ENCODE measurements at places on chromosomes 11 and 22.
A peak's percentile ranks its signal among the peaks of the same experiment; 100 is the strongest.

DNA sequence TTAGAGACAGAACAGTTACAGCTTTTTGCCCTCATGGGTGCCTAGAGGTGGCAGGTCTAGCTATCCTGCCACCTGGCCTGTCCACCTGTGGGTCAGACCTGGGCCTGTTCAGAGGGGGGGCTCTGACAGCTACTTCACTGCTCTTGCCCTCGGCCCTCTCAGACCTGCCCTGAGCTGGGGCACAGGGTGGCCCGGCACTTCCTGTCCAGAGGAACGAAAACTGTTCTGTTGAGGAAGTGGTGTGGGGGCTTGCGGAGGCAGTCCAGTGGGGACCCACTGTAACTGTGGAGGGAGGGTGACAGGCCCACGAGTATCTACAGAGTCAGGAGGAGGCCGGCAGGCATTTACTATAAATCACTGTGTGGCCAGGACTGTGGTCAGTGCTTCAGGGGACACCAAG lies 16.2 kb downstream of the TESMIN start:
- no peak for DNase-seq

GRCh38 chr11:119319700-119320239 lies 2.8 kb upstream of the MCAM start:
- DNase-seq, result no peak

GRCh38 chr11:73958521-73959141 lies 7.8 kb downstream of the DNAJB13 start:
- no peak for DNase-seq

GRCh38 chr11:20729597-20730105 lies 60.3 kb downstream of the NELL1 start:
- no peak for DNase-seq

DNA sequence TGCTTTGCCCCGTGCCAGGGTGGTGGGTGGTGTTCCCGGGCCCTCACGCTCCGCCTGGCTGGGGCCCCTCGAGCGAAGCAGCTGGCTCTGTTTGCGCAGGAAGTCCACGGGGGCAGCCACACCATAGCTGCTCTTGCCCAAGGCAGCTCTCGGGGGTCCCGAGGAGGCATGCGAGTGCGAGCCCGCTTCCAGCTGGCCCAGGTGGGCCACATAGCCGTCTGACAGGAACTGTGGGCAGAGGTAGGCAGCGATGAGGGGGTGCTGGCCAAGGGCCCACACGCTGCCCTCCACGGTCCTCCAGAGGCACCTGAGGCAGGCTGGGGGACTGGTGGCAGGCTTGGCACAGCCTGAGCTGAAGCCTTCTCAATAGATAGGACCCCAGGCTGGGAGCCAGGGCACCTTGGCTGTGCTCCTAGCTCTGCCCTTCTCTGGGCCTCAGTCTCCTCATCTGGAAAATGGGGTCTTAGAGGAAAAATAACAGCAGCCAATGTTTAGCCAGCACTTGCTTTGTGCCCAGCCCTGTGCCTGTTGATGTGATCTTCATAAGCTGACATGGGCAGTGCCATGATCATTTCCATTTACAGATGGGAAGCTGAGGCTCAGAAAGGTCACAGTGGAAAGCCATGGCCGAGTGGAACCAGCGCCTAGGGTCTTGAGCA lies 9.4 kb downstream of the AIP start:
- DNase-seq, result no peak

DNA sequence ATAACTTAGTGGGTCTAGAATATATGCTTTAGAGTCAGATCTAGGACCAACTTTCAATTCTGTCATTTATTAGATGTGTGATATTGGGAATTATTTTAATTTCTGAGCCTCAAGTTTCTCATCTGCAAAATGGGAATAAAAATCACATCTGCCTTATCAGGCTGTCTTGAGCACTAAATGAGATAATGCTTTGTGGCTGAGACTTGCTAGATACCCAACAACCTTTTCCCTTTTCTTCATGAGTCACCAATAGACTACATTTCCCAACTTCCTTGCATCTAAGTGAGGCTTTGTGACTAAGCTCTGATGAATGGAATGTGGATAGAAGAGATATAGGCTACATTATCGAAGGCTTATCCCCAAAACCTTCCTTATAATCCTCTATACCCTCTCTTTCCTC lies 220.7 kb upstream of the SESN3 start:
- DNase-seq, result no peak

GRCh38 chr11:85827748-85828639 lies 17.1 kb upstream of the SYTL2 start:
- no peak for DNase-seq

GRCh38 chr22:50628543-50629134 lies 687 bp upstream of the ARSA start:
- no peak for DNase-seq

DNA sequence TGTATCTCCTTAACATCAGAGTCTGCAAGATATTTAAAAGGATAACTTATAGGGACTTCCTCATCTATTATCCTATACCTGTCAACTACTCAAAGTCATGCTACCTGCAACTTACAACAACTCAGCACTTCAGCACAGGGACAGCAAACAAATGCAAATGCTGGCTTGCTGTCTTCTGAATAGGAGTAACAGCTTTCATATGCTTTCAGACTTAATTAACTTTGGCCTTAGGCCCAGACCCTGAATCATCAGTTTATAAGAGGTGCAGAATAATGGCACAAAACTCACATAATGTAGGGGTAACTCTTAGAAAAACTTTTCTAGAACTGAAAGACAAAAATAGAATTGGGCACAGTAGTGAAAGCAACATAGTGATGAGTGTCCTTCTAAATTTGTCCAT lies 953.4 kb downstream of the DLG2 start:
- peak; percentile 2 for DNase-seq

DNA sequence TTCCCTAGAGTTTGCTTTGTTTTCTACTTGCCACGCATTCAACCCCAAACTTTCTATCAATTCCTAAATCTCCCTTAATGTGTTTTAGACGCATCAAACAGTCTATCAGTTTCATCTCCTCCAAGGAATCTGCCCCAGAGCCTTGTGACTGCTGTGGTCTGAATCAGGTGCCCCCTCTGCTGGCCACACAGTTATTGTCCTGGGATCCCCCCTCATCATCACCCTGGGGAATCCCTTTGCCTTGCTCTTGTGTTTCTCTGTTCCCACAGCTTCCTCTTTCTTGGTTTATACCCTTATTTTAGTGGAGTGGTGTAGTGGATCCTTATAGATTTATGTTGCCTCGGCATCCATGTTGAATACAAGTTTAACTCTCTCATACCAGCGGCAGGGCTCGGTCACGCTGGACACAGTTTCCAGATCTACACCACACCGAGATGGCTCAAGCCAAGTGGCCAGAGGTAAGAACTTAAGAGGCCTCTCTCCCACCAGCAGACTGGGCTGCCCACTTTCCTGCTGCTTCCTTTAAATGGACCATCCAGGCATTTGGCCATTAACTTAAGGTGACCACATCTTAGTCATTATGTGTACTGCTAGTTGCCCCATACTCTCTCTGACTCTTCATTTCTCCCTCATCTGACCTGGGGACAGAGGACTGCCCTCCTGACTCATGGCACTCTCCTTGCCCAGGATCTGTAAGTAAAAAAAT lies 8.2 kb downstream of the UPB1 start:
- no peak for DNase-seq

- DNase-seq, result no peak
These were observed 245.6 kb downstream of the BLID start for GRCh38 chr11:121870206-121871045.

DNA sequence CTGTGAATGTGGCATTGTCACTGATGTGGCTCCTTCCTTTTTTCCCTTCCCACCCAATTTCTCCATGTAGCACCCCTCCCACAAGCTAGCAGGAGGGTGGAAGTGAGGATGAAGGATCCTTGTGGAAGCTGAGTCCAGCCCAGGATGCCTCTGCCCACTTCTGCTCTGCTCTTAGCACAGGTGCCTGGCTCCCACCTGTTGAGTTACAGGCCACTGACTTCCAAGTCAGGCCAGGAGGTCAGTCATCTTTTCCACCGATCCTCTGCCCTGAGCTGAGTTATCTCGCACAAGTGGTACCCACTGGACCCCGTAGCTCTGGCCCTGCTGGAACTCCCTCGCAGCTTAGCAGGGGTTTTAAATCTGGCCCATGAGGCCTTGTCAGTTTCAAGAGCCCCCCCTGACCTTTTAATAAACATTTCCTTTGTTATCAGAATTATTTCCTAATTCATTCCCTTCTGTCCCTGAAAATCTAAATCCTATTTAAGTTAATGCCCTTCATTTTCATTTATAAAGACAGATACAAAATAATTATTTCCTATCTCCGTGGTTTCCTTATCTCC lies 125.3 kb upstream of the CADM1 start:
- no peak for DNase-seq

GRCh38 chr11:45801723-45802315 lies 3.1 kb upstream of the SLC35C1 start:
- no peak for DNase-seq

GRCh38 chr11:70146299-70146698 lies 56.8 kb upstream of the FADD start:
- no peak for DNase-seq

- DNase-seq, result no peak
These were observed 170.9 kb upstream of the NCAM1 start for GRCh38 chr11:112790286-112790685.

GRCh38 chr11:9267680-9268079 lies 2.5 kb upstream of the DENND5A start:
- no peak for DNase-seq

DNA sequence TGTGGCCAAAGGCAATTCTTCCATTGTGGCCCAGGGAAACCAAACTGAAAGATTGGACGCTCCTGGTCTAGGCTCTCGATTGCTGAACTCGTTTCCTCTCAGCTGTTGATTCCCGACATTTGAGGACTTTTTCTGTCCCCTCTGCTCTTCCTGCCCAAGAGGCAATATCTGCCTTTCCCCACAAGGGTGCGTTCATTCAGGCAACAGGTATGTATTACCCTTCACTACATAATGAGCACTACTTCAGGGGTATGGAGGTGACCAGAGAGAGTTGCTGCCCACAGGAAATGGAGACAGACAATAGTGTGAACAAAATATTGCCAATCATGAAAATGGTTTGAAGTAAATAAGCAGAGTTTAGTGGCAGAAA lies 8.2 kb downstream of the PTH start:
- no peak for DNase-seq

DNA sequence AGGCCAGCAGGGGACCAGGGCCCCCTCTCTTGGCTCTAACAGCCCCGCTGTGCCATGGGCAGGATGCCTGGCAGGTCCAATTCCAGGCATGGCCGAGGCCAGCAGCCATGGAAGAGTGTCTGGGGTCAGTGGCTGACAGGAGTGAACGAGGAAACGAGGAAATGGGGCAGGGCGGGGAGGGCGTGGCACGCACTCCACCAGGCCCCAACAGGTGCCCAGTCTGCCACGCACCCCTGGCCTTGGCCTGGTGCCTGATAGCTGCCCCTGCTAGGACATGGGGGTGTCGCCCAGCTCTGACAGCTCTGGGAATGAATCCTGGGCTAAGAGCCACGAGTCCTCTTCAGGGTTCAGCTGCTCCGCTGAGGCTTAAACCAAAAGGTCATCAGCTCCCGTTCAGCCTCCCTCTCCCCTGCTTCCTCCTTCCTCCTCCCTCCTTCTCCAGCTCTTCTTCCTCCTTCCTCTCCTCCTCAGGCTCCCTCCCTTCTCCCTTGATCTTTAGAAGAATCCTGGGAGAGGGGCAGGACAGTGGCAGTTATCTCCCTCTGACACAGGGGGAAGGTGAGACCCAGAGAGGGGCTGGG lies 11.5 kb upstream of the TBC1D22A start:
- no peak for DNase-seq

DNA sequence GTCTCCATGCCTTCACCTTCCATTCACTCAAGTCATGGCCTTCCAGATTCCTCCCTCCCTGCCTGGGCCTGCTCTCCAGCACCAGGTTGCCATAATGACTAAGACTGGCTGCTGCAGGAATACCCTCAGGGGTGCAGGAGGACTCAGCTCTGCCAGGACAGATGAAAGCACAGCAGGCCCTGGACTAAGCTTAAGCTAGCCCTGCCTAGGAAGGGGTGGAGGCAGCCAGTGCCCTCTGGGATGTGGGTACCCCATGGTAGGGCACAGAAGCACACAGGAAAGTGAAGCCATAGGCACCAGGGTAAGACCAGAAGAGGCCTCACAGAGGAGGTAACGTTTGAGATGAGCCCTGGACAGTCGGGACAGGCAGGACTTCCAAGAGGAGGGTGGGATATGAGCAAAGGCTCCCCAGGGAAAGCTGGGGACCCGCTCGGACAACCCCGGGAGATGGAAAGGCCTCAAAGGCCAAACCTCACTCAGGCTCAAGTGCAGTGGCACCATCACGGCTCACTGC lies 3.0 kb upstream of the RIN1 start:
- DNase-seq, result no peak

DNA sequence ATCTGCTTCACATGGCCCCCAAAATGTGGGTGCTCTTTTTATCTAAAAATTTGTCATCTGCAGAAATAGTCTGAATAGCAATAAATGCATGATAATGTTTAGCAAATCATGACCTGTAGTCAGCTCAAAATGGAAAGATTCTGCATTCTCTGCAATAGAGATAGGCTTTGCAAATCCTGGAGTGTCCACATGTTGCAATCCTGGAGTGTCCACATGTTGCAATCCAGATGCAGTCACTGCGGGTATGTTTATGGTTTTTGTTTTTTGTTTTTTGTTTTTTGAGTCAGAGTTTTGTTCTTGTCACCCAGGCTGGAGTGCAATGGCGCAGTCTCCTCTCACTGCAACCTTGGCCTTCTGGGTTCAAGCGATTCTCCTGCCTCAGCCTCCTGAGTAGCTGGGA lies 20.2 kb upstream of the LRRC32 start:
- DNase-seq, result no peak

DNA sequence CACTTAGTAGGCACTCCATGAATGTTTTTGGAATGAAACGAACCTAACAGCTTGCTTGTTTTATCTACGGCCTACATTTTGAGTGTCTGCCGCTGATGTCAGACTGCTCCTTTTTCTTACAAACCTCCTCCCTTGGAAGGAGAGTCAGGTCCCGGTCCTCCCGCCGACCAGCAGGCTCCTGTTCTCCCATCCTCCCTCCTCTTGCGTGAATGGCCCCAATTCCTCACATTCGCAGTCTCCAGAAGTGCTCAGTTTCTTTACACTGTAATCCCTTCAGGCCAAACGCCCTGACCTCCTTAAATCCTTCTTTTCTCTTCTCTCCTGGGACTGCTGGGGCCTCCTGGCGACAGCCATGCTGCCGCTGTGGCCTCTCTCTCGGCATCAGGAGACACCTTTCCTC lies 82.6 kb upstream of the CSNK2A3 start:
- no peak for DNase-seq

DNA sequence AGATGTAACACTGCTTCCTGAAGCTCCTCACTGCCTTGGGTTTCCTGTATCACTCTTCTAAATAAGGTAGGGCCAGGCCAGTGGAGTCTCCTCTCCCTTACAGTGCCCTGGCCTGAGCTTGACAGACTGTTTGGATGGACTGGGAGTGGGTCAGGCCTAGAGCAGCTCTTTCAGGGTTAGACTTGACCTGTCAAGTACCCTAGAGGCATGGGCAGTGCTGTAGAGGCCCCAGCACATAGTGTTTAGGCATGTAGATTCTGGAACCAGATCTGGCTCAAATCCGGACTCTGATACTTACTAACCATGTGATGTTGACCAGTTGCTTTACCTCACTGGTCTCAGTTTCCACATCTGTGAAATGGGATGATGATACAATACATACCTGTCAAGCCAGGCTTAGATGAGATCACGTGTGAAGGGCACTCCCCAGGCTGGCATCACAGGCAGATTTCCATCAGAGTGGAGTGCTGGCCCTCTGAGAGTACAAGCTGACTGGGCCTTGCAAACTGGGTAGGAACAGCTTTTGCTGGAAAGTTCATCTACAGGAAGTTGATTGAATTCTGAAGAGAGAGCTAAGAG lies 1.4 kb upstream of the MICAL2 start:
- no peak for DNase-seq

All from left kidney (tissue), 8 donors.